ENCODE measurements at places on chromosomes 2 and 18. TPM values are rescaled to one million over a fixed set of nuclear protein-coding genes. Genes with fewer than 3 reads are reported as not detected.

PARD3B gene
- 4.3 TPM for total RNA-seq

- DNase-seq, result no peak
Measured at GRCh38 chr2:134282629-134283400, 28.9 kb downstream of the MGAT5 start.

- DNase-seq, result peak; percentile 14
Measured at GRCh38 chr2:126887506-126887905, 11.2 kb upstream of the TEX51 start.

DNA sequence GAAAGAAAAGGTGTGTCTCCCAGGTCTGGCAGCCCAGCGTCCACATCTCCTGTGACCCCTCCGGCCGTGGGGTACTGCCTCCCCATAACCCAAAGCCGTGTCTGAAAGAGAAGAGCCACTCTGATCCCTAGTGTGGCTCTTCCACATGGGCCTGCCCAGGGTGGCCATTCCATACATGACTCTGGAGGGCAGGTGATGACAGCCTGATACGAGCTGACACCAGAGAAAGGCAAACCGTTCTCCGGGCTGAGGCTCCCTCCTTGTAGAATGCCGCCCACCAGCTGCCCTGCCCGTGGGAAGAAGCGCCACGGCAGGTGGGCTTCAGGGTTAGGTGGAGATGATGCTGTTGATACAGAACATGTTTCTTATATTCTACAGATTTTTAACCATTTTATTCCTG is 451.6 kb upstream of the SALL3 start:
- DNase-seq, result no peak

DNA sequence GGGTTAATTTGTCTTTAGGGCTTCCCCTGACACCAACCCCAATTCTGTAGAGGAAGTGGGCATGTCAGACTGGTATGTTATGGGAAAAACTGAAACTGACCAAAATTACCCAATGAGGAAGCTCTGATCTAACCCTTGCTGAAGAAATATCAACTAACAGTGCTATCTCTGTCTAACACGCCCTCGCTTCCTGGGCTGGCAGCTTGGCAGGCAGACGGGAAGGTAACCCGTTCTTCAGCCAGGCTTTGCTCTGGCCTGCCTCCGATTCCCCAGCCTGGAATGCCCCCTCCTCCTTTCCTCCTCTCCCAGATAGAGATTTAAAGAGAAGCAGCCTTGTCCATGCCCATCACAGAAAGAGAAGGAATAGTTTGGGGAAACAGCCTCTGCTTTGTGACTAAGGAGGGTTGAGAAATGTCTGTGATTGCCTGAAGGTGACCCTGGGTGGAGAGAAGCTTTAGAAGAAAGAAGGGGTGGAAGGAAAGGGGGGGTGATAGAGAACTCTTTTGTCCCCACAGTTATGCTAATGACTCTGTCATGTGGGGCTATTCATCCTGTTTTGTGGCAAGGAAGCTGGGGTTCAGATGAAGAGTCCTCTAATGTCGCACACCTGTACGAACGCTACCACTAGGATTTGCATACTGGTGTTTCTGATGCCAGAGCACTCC is 15.4 kb downstream of the HK2 start:
- DNase-seq, result peak; percentile 34

Data from H9 (cell line).